BJ (cell line): ENCODE measurements at places on chromosomes 2 and 18.

- DNase-seq, result peak; percentile 73
Measured at GRCh38 chr2:176582990-176583481, 313.8 kb downstream of the MTX2 start.

DNA sequence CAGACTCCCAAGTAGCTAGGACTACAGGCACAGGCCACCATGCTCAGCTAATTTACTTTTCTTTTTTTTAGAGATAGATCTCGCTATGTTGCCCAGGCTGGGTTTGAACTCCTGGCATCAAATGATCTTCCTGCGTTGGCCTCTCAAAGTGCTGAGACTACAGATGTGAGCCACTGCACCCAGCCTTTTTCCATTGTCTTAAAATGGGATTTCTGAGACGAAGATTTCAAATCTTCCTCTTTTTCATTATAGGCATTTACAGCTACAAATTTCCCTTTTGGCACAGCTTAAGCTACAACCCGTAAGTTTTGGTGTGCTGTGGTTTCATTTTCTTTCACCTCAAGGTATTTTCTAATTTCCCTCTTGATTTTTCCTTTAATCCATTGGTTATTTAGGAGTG lies 8.6 kb downstream of the GNLY start:
- no peak for DNase-seq

- DNase-seq, result no peak
Measured at GRCh38 chr2:169038338-169038757, 7.2 kb upstream of the ABCB11 start.

- no peak for DNase-seq
Measured at GRCh38 chr2:85400541-85401463, 9.4 kb downstream of the CAPG start.

GRCh38 chr2:48781366-48781765 lies 25.8 kb upstream of the LHCGR start:
- no peak for DNase-seq

GRCh38 chr2:199196686-199197085 lies 261.1 kb downstream of the SATB2 start:
- DNase-seq, result no peak

GRCh38 chr2:144747571-144747970 lies 227.7 kb upstream of the ZEB2 start:
- DNase-seq, result no peak

DNA sequence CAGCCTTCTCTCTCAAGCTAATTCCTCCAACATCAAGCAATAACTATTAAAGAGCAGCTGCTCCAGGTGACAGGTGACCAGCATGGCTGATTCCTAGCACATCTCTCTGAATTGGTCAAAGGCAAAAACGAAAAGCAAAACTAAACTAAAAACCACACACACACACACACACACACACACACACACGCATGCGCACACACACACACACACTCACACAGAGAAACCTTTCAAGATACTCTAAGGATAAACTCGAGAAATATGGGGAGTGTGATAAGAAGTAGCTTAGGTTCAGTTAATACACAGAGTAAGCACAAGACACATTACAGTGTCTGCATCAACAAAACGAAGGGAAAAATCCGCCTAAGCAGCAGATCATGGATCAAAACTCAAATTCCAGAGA lies 74.5 kb upstream of the FZD7 start:
- DNase-seq, result no peak

- DNase-seq, result no peak
Measured at GRCh38 chr18:10100196-10100595, 186.4 kb downstream of the VAPA start.

GRCh38 chr2:201244829-201245228 lies 15.5 kb upstream of the CASP8 start:
- DNase-seq, result no peak

DNA sequence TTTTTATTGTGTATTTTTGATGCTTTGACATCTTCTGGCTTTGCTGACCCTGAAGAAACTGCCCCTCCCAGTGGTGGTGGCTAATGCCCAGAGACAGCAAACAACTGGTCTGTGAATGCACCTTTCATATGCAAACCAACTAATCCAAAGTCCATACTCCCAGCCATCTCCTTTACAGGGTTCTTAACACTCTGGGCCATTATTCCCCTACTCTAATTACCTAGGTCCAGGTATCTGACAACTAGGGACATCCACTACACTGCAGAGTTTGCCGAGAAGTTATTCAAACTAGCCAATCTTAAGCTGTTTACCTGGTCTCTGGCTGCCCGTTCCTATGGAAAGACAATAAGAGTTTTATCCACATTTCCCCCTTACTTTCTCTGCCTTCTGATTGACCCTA lies 73.6 kb downstream of the FSHR start:
- no peak for DNase-seq

DNA sequence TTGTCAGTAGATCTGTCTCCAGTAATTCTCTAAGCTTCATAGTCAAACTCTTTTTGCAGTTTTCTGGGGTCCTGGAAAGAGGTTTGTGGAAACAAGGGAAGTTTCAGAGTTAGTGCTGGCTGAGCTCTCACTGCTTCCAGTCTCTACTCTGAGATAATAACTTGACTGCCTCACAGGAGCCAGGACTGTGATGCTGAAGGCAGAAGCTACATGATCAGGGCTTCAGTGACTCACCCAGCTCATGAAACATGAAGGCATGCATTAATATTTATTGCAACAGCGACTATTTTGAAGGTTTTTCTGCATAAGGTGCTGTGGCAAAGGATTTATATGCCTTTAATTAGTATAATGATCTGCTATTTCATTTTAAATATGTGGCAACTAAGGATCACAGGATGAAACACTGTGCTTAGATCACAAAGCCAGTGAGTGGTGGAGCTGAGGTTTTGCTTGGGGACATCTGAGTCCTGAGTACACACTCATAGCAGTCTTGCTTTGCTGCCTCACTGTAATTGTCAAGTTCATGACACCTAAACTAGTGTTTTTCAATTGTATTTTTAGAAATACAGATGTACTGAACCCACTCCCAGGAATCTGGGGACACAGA lies 448.4 kb upstream of the GCFC2 start:
- no peak for DNase-seq

DNA sequence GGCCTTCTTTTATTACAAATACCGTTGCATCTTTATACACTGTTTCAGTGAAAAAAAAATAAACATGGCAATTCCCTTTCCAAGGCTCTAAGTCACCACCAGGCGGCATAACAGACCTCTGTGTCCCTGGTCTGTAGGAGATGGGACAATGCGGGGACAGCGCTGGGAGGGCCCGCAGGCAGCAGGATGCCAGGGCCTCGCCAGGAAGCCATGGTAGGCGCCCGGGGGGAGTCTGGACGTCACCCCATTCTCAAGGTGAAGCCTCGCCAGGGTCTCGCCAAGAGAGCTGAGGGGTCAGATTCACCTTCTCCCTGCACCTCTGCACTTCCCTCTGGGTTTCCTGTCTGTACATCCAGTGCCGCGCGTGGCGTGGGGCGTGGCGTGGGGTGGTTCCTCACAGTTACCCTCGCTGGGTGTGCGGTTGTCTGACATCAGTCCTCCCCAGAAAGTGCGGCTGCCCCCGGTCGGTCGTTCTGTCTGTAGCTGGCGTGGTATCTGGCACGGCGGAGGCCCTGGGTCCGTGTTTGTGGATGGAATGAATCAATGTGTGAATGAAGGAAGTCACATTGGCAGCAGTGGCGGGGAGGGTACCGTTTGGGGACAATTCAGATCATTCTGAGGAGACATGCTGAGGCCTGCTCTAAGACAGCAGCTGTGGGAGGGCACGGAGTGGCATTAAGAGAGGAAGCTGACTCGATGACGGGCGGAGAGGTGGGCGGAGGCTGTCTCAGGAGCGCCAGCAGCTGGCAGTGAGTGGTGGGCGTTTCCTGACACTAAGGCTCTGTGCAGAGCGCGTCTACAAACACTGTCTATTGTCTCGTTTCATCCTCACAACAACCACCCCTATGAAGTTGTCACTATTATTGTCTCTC lies 46.0 kb downstream of the LRRFIP1 start:
- DNase-seq, result no peak

GRCh38 chr18:60060578-60060977 lies 160.8 kb downstream of the PMAIP1 start:
- DNase-seq, result no peak

DNA sequence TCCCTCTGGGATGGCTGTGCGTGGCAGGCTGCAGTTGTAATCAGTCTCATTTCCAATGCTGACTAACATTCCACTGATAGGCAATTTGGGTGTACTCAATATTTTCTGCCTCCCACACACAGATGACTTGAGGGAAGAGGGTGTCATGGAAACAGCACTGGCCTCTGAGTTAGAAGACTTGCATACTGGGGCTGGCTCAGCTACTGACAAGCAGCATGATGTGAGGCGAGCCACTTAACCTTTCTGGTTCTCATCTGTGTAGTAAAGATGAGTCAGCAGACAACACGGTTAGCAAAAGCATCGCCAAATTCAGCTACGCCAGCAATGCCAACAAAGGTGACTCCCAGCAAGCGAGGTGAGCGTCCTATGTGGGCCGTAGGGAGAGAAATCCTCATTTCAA lies 73.5 kb downstream of the COLEC12 start:
- DNase-seq, result peak; percentile 41

DNA sequence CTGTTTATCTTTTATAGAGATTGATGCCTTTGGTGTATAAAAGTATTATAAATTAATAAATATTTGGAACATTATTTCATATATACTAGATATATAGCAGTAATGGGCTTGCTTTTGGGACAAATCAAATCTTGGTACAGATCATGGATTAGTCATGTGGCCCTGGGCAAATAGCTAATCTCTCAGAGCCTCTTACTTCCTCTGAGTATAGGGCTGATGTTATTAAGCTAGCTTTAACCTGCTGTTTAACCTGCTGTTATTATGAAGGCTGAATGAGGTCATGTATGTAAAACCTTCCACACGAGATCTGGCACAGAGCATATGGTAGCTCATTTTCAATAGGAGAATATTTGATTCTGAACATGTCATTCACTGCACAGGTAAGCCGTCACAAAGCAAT lies 5.7 kb downstream of the ITGB6 start:
- no peak for DNase-seq

DNA sequence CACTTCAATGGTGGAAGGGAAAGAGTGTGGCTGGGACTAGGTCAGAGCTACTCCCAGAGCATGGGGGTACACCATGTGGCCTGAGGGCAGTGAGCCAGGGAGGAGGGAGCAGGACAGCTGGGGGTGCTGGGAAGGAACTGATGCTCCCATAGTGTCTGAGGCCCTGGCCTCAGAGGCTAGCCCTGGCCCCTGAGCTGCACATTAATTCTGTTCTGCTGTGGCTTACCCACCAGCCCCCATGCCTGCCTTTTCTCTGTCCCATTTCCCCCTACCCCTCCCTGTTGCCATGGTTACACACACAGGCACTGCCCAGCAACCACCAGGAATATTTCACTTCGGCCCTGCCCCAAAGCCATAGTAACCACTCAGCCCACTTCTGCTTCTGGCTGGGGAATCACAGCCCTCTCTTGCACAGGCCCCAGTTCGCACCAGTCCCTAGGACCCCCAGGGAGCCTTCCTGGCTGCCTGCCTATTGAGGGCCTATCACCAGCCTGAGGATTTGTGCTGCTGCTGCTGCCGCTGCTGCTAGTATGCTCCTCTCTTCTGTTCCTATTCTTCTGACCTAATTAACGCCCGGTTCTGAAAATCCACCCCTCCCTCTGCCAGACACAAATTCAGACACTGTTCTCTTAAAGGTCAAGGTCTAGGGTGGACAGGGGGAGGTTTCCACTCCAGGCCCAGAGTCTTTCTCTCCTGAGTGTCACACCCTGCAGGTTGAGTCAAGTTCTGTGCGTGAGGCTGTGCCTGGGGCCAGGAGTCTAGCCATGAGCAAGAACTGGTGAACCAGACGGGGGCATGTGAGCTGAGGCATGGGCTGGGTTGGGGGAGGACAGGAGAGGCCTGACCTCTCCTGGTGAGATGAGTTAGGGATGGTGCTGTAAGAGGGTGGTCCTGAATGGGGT lies 87.1 kb upstream of the MCFD2 start:
- DNase-seq, result no peak

- no peak for DNase-seq
Measured at GRCh38 chr2:138452324-138452723, 49.2 kb upstream of the SPOPL start.

GRCh38 chr2:42296226-42296625 lies 64.8 kb downstream of the COX7A2L start:
- no peak for DNase-seq

DNA sequence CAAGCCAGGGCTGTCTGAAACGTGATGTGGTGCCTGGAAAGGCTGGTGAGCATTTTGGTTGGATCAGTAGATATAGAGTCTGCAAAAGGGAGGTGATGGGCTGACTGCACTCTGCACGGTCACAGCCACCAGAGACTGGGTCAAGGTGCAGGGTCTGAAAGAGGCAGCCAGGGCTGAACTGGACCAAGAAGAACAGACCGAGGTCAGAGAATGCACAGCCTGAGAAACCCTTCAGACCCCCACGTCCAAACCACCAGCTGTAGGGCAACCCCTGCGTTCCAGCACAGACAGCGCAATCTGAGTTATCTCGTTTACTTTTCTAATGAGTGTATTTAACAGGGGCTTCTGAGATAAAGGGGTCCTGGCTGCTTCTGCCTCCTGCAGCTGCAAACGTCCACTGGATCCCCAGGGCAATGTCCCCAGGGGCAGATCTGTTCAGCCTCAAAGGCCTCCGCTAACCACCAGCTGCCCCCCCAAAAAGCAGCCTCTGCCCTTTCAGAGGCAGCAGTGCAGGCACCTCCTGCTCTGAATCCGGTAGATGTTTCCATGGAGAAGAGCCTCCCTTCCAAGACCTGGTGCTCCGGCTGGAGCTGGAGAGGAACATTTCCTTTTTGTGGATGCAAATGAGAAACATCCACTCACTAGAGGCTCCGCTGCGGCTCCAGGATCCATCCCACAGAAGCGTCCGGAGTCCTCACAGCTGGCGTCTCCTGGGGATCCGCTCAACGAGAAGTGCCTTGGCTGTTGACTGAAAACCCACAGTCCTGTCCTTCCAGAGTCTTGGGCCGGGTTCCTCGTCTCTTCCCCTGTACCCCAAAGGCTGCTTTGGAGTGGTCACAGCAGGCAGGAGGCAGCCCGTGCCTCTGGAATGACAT lies 970 bp upstream of the KCNG2 start:
- no peak for DNase-seq

GRCh38 chr2:102843764-102844443 lies 82.1 kb downstream of the TMEM182 start:
- DNase-seq, result no peak

DNA sequence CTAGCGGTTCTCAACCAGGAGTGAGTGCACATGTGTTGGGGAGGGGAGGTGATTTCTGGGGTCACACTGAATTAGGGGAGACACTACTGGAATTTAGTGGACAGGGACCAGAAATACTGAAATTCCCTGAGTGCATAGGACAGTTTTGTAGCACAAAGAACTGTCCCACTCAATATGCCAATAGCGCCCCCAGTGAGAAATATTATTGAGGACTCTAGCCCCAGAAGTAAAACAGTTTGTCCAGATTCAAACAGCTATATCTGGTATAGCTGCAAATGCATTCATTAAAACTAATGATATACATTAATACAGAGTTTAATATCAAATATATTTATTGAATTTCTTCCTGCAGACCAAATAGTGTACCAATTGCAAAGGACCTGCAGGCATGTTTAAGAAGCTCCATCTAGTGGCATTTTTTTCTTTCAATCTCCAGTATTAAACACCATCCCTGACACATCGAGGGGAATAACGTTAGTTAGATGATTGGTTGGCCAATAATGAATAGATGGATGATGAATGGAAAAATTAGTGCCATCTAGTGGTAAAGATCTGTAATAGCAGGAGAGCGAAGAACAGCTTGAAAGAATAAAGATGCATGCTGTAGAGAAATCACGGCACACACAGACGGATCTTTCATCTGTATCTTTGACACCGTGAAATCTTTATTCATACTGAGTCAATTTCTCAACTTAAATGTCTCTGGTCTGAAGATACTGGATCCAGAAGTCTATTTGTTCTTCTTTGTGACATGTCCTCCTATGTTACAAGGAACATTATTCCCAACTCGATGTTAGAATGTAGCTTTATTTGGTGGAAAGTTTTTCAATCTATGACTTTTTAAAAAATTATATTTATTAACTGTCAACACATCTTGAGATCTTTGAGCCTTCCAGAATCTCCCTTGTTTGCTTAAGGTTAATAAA lies 62.5 kb downstream of the DHRS9 start:
- DNase-seq, result no peak
